ENCODE measurements at places on chromosomes 3 and 15.

- no peak for DNase-seq
These were observed 1.0 kb downstream of the TMCC1 start for GRCh38 chr3:129892486-129892856.

DNA sequence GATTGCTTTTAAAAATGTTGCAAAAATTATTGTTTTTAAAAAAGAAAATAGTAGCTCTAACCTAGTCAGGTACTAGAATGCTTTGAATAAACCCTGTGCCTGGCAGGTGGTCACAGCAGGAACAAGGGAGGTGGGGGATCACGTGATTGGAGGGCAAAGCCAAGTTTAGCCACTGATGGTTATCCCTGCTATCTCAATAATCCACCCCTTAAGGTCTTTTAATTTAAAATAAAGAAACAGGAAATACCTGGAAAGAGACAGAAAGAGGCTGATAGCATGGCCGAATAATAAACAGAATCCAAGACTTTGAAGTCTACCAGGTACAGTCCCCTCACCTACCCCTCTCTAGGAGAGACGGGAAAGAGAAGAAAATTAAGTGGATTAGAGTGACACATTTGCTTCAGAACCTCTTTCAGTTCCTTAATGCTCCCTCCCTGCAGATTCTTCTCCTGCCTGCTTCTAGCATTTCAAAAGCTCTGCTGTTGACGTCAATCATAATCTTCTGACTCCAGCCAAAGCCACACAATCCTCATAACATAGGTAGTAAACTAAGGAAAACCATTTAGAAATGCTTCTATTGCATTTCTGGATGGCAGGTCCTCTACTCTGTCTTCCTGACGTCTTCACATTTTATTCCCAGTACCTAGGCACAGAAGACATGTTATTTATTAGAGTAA, 303.4 kb upstream of the MME start:
- DNase-seq = no peak

GRCh38 chr3:159819676-159820075, 169.0 kb upstream of the IL12A start:
- DNase-seq = no peak

- no peak for DNase-seq
These were observed 48.0 kb upstream of the PXYLP1 start for GRCh38 chr3:141183606-141184005.

- no peak for DNase-seq
These were observed 27.6 kb upstream of the ATP2C1 start for GRCh38 chr3:130866327-130866726.

GRCh38 chr15:46121441-46121840, 486.6 kb downstream of the SQOR start:
- no peak for DNase-seq

GRCh38 chr3:156608601-156609514, 53.9 kb upstream of the SSR3 start:
- DNase-seq = no peak

GRCh38 chr3:190048932-190049441, 71.7 kb downstream of the P3H2 start:
- peak; percentile 80 for DNase-seq

DNA sequence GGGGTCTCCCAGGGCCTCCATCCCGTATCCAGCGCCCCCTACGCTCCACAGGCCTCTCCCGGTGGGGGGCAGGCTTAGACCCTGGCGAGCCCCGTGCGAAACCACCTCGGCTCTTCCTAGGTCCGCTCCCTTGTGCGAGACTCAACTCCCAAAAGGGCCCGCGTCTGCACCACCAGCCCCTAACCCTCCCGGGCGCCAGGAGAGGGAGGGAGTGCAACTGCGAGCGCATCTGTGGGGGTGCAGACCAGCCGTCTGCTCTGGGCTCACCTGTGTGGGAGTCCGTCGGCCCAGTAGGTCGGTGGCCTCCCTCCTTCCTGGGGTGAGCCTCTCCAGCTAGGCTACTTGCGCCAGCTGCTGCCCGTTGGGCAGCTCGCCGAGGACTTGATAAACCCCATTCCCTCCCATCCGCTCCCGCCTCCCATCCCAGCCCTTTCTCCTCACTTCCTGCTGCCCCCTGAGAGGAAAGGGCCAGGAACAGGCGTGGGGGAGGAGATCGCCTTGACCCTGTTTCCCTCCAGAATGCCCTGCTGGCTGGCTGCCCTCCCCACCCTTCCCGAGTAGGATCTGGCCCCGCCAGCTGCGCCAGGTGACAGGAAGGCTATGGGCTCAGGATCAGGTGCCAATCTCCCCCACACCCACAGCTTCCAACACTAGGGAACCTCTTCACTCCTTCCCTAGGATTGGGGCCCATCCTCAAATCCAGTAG, at the start of gene HYAL2:
Gene HYAL2, minus strand, starts transcription at position 360 of the 706 bp plus-strand sequence. CDS start 2,256 bp downstream, outside the sequence.
- no peak for DNase-seq

DNA sequence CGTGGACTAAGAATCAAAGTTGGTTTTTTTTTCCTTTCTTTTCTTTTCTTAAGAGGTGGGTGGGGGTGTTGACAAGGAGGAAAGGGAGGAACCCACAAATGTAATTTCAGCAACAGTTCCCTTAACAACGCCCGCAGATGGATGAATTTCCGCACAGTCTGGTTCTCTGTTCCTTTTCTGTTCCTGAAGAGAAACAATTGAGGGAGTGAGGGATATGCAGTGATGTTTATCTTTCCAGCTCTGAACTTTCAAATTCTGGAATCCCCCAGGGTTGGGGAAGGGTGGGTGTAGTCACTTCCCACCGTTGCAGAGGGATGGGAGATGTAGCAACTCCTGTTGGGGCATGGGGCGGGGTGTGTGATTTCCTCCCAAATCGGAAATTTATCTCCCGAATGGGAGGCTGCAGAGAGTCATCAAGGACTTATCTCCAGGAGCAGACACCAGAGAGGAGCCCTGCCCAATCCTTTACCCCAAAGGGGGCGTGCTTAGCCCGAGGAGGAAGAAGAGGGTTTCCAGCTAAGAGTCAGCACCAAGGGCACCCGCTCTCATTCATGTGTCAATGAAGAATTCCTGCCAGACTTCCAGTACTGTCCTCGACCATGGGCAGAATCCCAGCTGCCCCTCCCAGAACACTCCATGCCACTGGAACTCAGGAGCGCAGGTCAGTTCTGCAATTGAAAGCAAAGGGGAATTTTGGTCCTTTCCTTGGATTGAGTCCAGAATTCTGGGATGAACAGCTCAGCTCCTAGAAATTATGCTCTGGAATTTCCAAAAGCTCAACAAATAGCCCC, 35.0 kb upstream of the CFAP161 start:
- peak; percentile 45 for DNase-seq

DNA sequence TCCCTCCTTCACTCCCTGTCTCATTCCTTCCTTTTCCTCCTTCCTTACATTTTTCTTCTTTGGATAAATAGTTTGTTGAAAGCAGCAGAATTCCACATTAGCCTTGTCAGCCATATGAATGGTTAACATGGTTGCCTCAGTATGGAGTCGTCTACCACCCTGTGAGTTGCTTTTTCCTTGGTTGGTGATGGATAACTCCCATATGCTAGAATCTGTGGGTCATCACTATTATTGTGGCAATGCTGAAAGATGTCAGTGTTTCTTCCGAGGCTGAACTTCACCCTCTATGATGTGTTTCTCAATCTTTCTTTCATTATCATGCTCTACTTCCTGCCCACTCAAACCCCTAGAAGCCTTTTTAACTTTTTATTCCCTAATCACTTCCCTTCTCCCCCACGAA, 481.8 kb upstream of the KCNMB2 start:
- DNase-seq = no peak

DNA sequence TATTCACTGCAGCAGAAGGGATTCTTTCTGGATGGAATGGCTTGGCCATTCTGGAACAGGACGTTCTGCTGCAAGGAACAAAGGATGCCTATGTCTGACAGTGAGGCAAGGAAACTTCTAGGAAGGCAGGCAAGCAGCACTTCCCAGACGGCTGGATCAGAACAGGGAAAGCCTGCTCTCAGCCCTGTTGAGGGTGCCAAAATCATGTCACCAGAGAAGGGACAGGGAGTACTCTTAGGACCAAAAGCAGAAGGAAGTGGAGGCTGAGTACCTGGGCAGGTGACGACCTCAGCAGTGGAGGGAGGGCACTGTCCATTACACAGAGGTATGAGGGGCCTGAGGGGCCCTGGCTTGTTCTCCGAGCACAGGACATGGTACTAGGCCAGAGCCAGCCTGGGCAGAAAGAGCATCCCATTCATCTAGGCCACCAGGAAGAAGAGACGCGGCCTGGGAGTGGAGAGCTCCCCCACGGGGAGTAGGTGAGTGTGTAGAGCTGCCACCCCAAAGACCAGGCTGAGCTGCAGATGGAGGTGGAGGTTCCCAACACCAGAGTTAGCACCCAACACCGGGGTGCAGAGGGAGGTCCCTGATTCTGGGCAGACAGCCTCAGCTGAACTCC, 9.6 kb downstream of the KLF15 start:
- DNase-seq = no peak

- no peak for DNase-seq
These were observed 41.2 kb downstream of the PTPN23 start for GRCh38 chr3:47421741-47422649.

All from fibroblast of skin of scalp (primary cell).